ENCODE measurements at places on chromosomes 13 and 19.

- DNase-seq, result no peak
Measured at GRCh38 chr19:48646001-48646721, at the start of gene CA11. TSS of gene CA11 (minus strand) at chr19:48646187. CDS start at chr19:48645632, 555 bp downstream.

GRCh38 chr19:3691372-3691716, 8.9 kb downstream of the PIP5K1C start:
- no peak for DNase-seq

GRCh38 chr13:49308921-49309408, 61.2 kb downstream of the CDADC1 start:
- DNase-seq, result no peak

DNA sequence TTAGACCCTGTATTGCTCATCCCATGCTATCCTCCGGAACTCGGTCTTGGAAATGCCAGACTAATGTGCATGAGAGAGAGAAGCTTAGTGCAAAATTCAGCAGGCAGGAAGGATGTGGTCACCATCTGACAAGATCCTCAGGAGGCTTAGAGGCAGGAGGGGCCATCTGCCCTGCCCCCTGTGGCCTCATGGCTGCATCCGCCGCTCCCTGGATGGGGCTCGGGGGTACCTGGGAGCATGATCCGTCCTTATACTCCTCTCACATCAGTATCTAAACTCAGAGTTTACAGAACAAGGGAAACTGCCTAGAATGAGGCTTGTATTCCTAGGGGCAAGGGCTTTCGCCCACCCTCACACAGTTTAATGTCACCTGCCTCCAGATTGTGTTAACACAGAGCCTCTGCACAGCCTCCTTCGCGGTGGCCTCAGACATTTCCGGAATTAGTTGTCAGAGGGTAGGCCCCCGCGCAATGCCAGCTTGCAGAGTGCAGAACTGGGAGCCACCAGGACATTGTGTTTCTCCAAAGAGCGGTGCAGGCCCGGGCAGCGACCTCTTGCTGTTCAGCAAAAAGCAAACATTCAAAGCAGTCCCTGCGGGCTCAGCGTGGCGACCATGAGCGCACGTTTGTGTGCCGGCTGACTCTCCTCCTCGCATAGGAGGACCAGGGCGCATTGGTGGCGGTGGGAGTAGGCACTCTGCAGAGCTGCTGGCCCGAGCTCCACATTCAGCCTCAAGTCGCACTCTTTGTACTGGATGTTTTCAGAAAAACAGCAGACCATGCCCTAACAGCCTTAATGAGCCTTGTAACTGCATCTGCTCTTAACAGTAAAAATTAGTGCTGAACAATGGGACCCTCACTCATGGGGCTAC, 39.1 kb downstream of the GPR12 start:
- DNase-seq, result peak; percentile 44

GRCh38 chr19:34269081-34269480, 14.7 kb downstream of the GARRE1 start:
- no peak for DNase-seq

- DNase-seq, result no peak
Measured at GRCh38 chr13:88217372-88217771, 546.2 kb downstream of the SLITRK5 start.

- no peak for DNase-seq
Measured at GRCh38 chr19:18939922-18940768, 872 bp downstream of the HOMER3 start.

- DNase-seq, result no peak
Measured at GRCh38 chr13:44308352-44308751, 65.3 kb upstream of the SERP2 start.

- DNase-seq, result no peak
Measured at GRCh38 chr19:50331994-50332243, 2.7 kb upstream of the KCNC3 start.

- DNase-seq, result no peak
Measured at GRCh38 chr13:100542826-100543156, 45.8 kb downstream of the GGACT start.

- no peak for DNase-seq
Measured at GRCh38 chr13:53254500-53254899, 225.9 kb downstream of the OLFM4 start.

DNA sequence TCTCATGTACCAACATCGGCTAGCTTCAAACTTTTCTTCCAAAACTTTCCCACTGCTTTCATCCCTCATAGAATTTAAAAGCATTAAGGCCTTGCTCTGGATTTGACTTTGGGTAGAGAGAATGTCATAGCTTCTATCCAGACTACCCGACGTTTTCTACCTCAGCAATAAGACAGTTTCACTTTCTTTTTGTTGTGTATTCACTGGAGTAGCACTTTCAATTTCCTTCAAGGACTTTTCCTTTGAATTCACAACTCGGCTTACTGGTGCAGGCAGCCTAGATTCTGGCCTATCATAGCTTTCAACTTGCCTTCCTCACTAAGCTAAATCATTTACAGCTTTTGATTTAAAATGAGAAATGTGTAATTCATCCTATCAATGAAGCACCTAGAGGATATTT, 420.4 kb upstream of the GPC6 start:
- no peak for DNase-seq

DNA sequence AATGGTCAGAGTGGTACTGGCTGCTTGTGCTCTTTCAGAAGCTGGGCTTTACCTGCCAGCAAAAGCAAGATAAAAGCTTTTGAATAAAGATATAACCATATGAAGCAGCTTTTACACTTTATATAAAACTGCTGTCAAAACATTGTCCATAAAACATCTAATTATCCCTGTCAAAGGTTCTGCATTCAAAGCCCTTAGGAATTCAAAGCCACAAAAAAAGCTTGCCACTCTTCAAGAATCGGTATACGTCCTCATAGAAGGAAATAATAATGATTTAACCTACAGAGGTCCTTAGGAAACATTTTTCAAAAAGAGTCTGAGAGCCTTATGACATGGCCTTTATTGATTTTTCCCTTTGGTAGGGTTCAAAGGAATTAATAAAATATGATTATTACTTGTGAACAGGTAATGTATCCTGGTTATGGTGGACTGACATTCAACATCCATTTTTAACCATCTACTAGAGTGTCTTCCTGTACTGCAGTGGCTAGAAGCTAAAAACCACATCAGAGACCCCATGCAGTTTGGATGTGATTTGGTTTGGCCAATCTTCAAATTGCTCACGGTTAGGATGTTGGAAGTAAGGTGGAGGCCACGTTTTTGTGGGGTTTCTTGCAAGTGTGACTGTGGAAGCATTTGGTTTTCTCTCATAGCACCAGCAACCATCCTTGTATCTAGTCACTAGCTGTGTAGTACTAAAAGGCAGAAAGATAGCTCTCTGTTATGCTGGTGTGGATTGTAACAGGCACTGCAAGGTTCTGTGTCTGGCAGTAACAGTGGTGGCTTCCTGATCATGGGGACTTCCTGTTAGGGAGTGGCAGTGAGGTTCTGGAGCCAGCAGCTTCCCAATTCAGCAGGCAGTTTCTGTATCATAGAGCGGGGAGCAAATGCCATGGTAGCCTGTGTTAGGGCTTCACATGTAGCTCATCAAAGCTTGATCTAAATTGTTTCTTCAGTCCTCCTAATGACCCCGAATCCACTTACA, 441.5 kb downstream of the DIAPH3 start:
- DNase-seq, result peak; percentile 24

GRCh38 chr19:9782338-9782737, 13.8 kb upstream of the ZNF846 start:
- DNase-seq, result no peak

DNA sequence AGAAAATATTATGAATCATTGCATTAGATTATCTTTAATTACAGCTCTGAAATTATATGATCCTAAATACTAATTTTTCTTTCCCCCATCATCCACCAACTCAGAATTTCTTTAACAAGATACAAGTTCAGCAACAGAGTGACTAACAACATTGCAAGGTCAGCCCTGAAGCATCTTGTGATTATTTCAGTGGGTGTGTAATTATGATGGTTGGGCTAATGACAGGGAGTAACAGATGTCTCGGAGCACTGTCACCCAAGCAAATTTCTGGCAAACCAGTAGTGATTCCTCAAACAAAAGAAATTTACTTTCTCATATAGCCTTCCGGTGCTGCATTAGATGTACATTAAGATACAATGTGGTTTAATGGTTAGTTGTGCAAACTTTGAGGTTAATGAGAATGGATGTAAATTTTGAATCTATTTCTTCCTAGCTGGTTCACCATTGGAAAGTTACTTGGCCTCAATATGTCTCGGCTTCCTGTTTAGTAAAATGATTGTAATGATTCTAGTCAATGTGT, 238.9 kb downstream of the ITGBL1 start:
- DNase-seq, result no peak

DNA sequence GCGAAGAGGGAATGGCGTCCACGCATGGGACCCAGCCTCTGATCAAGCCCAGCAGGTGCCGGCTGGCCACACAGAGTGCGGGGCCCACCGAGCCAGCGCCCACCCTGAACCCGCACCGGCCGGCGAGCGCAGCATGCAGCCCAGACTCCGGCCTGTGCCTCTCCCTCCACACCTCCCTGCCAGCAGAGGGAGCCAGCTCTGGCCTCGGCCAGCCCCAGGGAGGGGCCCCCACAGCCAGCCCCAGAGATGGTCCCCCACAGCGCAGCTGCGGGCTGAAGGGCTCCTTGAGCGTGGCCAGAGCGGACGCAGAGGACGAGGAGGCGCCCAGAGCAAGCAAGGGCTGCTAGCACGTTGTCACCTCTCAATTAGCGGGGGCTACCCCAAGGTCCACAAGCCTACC, 904.5 kb downstream of the SLITRK6 start:
- no peak for DNase-seq

DNA sequence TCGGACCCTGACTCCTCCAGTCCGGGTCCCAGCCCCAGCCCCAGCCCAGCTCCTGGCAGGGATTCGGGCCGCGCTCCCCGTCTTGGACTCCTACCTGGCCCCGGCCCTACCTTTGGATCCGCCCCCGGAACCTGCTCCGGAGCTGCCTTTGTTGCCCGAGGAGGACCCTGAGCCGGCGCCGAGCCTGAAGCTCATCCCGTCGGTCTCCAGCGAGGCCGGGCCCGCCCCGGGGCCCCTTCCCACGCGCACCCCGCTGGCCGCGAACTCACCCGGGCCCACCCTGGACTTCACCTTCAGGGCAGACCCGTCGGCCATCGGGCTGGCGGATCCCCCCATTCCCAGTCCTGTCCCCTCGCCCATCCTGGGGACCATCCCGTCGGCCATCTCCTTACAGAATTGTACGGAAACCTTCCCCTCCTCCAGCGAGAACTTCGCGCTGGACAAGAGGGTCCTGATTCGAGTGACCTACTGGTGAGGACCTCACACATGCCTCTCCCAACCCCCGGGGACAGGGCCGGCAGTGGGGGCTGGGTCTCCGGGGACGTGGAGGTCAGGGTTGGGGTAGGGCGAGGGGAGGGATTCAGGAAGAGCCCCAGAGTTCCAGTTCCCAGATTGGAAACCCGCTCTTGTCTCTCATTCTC, 732 bp downstream of the SELENOV start:
- DNase-seq, result no peak

GRCh38 chr13:44431150-44431549, 57.5 kb downstream of the SERP2 start:
- no peak for DNase-seq

DNA sequence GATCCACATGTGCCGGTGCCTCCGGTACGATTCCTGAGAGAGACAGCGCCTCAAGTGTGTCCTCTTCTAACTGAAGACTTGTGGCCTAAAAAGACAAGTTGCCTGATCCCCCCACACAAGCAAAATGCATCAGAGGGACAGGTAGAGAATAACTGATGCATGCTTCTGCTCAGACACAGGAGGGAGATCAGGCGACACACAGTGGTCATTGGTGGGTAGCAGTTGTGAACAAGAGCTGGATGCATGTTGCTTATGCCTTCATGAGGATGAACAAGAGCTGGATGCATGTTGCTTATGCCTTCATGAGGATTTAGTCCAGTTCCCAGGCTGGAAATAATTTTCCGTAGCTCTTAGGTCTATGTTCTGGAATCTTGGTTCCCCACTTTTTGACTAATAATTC, 505.6 kb downstream of the MYO16 start:
- no peak for DNase-seq

DNA sequence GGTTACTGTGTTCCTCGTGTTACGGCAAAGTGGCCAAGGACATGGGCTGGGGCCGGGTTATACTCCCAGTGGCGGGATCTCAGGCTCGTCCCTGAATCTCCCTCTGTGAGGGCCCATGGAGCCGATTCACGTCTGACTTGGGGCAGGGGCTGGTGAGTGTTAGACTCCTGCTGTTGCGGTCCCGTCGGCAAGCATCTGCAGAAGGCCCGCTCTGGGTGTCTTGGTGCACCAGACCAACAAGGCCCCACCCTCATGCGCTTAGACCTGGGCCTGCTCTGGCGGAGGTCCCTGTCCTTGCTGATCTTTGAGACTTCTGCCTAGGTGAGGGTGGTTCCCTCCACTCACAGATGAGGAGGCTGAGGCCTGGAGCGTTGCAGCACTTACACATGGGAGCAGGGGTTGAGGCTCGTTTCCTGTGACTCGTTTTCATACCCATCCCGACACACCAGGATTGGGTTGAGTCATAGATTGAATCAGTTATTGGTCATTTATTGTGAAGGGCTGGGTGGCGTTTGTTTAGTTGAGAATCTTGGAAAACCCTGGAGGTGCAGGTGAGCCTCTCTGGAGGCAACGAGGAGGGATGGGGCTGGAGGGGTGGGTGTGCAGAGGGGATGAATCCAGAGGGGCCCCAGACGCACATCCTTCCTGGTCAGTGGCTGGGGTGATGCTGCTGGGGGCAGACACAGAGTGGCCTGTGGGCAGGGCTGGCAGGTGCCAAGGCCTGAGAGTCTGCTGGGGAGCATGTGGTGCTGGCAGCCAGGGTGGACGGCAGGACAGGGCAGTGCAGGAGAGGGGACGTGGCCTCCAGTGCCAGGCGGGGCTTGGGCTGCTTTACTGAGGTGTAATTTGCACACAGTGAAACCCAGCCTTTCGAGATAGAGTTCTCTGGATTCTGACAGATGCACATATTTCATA, 4.6 kb downstream of the EPN1 start:
- no peak for DNase-seq

DNA sequence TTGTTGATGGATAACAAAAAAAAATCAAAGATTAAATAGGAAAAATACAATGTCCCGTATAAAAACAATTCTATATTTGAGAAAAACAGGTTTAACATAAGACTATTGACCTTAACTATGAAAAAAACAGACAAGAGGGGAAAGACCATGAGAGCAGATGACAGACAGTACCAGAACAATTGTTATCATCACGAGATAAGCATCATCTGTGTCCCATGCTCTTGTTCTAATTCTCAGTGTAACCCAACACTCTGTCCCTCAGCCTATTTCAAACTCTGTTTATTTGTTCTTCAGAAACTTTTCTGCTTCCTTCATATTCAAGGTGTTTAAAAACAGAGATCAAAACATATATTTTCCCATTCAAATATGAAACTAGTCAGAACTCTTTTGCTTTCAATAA, 216.4 kb downstream of the PCDH9 start:
- no peak for DNase-seq

Measured in CMK (cell line).